ENCODE measurements at places on chromosomes 3 and 15.

- DNase-seq, result no peak
Observed at GRCh38 chr15:38021259-38021658, 86.8 kb downstream of the TMCO5A start.

GRCh38 chr3:147390589-147391569 lies 15.5 kb downstream of the ZIC4 start:
- DNase-seq, result no peak

DNA sequence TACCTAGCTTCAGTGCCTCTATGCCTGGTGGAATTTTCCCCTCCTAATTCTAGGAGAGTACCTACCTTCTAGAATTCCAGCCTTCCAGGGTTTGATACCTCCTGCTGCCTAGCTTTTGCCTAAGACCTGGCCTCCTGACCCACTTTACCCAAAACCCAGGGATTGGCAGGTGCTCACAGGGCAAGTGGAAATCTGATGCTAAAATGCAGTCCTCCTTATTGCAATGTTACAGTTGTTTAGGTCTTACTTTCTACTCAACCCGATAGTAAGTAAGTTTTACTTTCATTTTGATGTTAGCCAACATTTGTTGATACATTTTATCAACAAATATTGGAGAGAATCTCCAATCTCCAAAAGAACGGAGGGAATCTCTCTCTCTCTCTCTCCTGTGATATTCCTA lies 275.9 kb downstream of the DOCK3 start:
- DNase-seq, result no peak

DNA sequence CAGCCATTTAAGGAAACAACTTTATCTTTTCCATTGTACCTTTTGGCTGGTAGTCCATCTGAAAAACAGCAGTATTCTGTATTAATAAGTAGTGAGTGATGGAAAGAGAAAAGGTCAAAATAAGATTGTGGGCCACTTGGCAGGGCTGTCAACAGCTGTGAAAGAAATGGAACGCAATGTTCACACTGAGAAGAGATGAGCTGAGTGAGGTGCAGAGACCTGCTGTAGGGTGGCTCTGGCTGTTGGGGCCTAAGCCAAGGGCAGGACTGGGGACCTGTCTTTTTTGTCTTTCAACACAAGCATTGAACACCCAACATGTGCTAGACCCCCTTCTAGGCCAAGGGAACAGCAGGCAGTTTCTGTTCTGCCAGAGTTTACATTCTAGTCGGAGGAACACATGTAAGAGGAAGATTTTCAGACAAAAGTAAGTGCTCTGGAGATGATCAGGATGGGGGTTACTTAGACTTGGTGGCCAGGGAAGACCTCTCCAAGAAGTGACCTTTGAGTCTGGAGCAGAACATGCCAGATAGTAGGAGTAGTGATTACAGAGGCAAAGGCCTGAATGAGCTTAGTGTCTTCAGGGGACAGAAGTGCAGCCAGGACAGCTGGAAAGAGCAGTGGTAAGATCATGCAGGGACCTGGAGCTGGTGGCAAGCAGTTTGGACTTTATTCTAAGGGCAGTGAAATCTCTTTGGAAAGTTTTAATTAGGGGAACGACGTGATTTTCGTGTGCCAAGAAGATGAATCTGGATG lies 29.6 kb downstream of the TSEN2 start:
- no peak for DNase-seq

- DNase-seq, result no peak
Observed at GRCh38 chr3:32219537-32219936, 18.9 kb upstream of the CMTM8 start.

DNA sequence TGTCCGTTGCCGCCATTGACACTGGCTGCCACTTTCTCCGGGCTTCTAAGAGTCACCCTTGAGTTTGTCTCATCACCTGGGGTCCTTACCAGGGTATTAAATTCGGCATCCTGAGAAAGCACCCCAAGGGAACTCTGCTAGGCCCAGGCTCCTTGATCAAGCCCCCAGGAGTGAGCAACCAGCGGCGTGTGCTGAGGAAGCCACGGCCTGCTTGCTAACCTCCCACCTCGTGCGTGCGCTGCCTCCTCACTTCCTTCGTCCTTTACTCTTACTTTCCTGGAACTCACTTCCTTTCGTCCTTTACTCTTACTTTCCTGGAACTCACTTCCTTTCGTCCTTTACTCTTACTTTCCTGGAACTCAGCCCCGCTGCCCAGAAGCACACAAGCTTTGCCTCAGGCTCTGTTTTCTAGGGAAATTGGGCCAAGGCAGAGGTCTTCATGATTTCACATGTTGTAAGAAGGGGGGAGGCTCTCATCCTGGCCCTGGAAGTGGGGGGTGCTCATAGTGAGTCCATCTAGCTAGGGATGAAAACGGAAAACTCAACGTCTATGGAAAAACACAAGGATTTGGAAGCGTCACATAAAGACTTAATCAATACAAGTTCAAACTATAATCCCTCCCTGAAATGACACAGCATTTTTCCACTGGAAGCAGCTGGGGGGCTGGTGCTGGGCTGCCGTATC lies 36.7 kb upstream of the BDH1 start:
- no peak for DNase-seq

DNA sequence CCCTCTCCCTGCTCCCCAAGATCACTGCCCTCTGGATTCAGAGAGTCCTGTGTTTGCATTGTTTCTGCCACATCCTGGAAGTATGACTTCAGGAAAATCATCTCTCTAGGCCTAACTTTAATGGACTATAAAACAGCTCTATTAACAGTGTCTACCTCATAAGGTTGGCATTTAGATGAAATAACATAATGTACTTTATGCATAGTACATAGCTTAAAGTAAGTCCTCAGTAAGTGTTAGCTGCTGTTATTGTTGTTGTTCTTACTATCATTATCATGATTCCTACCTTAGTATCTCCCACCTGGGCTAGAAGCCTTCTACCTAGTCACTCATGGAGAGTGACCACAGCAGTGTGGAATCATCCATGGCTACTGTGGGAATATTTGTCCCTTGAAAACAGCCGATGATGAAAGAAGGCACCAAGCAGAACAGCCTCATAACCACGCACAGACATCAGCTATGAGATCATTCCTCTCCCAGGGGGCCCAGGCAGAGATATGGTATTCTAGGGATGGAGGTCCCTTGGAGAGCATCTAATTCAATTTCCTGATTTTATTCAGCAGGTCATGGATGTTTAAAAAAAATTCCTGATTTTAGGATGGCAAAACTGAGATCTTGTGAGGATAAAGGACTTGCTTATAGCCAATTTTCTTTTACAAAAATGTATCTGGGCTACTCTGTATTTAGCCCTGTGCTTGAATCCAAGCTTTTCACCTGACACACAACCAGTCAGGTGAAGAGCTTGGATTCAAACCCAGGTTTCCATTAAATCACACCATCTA lies 1.9 kb downstream of the FSD2 start:
- DNase-seq, result no peak

DNA sequence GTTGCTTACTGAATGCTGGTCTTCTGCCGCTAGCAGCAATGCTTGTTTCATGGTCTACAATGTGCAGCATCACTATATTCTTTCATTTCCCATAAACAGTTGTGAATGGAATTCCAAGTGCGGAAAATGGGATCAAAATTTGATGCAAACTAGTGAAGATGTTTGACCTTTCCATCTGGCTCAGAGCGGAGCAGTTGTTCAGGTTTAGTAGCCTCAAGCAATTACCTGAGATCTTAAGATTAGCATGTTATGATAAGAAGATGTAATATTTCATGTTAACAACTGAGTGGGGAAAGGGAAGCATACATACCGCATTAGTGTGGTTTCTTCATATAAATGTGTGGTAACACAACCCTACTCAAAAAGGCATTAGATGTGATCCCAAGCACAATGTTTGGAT lies 221.1 kb upstream of the CFAP20DC start:
- no peak for DNase-seq
